ENCODE measurements at places on chromosomes 3 and 15.

- DNase-seq = no peak
Observed at GRCh38 chr3:153215966-153216365, 53.9 kb downstream of the RAP2B start.

GRCh38 chr3:76679541-76679940 lies 360.4 kb upstream of the ROBO2 start:
- no peak for DNase-seq

GRCh38 chr3:19342389-19342788 lies 194.1 kb downstream of the KCNH8 start:
- DNase-seq = no peak

DNA sequence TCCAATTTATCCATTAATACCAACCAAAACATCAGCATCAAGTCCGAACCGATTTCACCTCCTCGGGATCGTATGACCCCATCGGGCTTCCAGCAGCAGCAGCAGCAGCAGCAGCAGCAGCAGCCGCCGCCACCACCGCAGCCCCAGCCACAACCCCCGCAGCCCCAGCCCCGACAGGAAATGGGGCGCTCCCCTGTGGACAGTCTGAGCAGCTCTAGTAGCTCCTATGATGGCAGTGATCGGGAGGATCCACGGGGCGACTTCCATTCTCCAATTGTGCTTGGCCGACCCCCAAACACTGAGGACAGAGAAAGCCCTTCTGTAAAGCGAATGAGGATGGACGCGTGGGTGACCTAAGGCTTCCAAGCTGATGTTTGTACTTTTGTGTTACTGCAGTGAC lies 20.8 kb downstream of the LYSMD4 start:
- no peak for DNase-seq

- DNase-seq = no peak
Observed at GRCh38 chr15:74863239-74864056, 9.7 kb downstream of the SCAMP2 start.

DNA sequence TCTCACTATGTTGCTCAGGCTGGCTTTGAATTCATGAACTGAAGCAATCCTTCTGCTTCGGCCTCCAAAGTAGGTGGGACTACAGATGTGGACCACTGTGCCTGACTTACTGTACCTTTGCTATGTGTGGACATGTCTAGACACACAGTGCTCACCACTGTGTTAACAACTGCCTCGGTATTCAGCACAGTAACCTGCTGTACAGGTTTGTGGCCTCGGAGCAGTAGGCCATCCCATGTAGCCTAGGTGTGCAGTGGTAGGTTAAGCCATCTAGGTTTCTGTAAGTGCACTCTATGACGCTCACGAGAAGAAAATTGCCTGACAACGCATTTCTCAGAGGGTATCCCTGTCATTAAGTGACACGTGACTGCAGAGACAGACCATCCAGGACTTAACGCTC lies 70.3 kb downstream of the TAMM41 start:
- DNase-seq = no peak

- DNase-seq = no peak
Observed at GRCh38 chr15:62909257-62909656, 133.3 kb upstream of the TPM1 start.

- DNase-seq = no peak
Observed at GRCh38 chr3:38998086-38998485, 53.7 kb downstream of the SCN11A start.

GRCh38 chr3:149179220-149179619 lies 42.4 kb downstream of the CP start:
- no peak for DNase-seq

DNA sequence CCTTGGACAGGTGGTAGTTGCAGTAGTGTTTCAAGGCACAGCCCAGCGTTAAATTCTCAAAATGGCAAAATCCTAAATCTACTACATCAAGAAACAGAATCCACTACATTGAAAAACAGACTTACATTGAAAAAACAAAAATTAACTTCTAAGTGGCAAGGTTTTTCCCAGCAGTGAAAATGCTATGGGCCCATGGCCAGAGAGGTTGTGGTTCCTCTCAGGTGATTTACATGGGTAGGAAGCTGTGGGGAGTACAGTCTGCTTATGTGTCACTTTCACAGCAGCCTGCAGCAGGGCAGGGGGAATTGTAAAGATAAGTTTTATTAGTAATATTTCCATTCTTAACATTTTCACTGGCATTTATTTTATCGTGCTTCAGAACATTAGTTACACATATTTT lies 24.9 kb downstream of the TTC14 start:
- no peak for DNase-seq

- DNase-seq = no peak
Observed at GRCh38 chr15:39574427-39574826, 6.5 kb upstream of the THBS1 start.

Measured in stimulated activated CD4-positive, alpha-beta T cell treated with anti-CD3 and anti-CD28 coated beads, Interleukin-4, amount 100 ng/mL, for 4 hours (primary cell).